ENCODE measurements at places on chromosomes 3 and 15.

DNA sequence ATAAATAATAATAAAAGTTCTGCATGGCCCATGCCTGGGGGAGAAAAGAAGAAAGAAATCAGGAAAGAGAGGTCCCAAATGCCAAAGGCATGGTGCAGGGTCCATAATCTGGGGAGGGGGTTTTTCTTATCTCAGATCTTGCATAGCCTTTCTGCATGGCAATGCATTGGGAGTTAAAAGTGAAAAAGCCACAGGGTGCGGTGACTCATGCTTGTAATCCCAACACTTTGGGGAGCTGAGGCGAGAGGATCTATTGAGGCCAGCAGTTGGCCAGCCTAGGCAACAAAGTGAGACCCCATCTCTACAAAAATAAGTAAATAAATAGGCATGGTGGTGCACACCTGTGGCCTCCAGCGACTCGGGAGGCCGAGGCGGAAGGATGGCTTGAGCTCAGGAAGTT lies 76.8 kb upstream of the GATA2 start:
- DNase-seq = no peak

DNA sequence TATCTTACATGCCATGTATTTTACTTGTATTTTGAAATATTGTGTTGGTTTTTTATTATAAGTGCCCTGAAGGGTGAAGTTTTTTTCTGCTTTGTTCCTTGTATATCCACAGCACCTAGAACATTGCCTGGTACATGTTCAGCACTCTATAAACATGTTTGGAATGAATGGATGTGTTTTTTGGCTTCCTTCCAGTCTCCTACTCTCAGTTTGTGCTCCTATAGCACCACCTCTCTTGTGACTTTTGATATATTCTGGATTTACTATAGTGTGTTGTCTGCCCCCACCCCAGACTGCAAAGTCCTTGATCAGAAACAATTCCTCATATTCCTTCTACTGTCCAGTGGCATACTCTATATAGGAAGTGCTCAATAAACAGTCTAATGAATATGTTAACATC lies 60.6 kb downstream of the PLCL2 start:
- DNase-seq = no peak

DNA sequence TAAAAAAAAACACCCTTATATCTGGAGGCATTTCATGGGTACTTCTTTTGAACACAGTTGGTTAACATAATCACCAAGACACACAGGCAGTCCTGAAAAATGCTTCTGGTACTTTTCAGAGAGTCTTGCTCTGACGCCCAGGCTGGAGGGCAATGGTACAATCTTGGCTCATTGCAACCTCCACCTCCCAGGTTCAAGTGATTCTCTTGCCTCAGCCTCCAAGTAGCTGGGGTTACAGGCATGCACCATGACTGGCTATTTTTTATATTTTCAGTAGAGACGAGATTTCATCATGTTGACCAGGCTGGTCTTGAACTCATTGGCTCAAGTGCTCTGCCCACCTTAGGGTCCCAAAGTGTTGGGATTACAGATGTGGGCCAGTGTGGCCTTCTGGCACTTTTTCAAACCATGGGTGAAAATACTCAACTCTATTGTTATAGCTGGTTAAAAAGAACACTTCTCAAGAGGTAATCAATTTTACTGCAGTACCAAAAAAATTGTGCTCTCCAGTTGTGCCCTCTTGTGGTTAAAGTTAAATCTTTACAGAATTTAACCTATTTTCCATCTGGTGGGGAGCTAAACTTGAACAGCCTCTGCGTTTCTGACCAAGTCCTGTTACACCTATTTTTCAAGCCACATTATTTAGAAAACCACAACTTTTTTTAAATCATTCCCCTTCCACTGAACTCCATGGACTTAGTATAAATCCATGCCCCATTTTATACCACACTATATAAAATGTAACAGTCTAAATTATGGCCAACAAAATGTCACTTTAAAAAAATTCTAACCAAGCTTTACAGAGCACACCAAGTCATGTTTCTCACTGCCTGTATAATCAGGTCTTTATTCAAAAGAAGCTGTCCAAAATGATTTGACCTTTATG lies 1.2 kb upstream of the SNAPC5 start:
- no peak for DNase-seq

DNA sequence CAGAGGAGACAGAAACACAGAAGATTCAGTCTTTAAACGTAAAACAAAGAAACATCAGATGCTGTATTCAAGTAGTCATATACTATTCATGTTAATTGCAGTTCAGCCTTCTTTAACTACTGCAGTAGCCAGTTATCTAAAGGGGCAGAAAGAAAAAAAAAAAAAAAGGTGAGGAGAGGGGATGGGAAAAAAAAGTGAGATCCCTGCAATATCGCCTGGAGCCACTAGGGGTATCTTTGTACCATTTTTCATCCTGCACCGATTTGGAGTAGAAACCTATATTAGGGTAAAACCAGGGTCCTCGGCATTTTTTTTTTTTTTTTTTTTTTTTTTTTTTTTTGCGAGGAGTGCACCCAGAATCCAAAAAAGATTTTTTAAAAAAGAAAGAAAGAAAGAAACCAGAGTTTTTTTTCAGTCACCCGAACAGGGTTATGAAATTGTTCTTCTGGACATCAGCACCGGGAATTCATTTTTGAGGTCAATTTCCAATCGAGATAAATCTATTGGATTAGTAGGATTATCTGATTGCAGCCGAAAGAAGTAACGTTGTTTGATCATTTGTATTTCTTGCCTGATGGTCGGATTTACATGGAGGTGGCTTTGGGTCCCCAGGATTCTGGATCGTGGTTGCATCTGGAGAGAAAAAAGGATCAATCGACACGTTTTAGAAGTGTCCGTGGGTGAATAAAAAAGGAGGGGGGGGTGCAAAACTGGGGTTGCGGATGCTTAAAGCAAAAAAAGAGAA lies 186.7 kb downstream of the NLGN1 start:
- DNase-seq = peak; percentile 50

GRCh38 chr15:101310161-101310480 lies 15.1 kb upstream of the SNRPA1 start:
- no peak for DNase-seq

DNA sequence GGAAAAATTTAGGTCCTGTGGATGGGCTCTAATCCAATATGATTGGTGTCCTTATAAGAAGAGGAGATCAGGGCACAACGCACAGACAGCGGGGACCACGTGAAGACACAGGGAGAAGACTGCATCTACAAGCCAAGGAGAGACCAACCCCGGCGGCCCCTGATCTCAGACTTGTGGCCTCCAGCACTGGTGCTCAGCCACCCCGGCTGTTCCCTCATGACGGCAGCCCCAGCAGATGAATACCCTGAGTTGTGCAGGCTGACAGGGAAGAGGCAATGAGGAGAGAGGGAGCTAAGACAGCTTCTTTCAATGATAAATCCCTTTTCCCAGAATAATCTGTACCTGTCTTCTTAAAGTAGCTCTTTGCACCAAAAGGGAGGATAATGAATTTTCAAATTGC lies 33.3 kb upstream of the CGNL1 start:
- no peak for DNase-seq

- no peak for DNase-seq
These were observed 16.8 kb downstream of the RPUSD3 start for GRCh38 chr3:9826815-9827573.

DNA sequence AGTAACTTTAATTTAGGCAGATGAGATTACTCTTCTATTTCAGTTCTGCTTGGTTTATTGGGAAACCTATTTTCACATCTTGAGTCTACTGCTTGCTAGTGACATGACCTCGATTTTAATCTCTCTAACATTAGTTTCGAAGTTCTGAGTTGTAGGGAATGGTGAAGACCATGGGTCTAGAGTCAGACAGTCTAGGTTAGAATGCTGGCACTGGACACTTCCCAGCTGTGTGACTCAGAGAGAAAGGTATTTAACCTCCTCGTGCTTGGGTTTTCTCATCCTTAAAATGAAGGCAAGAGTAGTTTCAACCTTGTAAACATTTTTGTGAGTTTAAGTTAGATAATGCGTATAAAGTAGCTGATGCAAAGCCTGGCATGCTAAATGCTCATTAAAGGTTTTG lies 422.1 kb downstream of the GRM7 start:
- no peak for DNase-seq

DNA sequence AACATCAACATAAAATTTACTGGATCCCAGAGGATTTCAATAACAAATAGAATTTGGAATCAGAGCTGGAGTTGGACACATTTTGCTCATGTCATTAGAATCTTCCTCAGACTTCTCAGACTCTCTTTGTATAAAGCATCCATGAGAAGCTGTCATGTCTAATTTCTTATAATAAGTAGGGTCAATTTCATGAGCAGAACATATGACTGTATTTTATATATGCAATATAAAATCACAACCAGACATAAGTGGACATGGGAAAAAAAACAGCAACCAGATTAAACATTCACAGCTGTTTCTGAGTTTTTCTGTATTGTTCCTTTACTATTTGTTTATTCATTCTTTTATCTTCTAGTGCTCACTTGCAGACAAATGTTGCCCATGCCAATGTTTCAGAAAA lies 325.5 kb downstream of the RBMS3 start:
- no peak for DNase-seq
